ENCODE measurements at places on chromosomes 5 and 9.

DNA sequence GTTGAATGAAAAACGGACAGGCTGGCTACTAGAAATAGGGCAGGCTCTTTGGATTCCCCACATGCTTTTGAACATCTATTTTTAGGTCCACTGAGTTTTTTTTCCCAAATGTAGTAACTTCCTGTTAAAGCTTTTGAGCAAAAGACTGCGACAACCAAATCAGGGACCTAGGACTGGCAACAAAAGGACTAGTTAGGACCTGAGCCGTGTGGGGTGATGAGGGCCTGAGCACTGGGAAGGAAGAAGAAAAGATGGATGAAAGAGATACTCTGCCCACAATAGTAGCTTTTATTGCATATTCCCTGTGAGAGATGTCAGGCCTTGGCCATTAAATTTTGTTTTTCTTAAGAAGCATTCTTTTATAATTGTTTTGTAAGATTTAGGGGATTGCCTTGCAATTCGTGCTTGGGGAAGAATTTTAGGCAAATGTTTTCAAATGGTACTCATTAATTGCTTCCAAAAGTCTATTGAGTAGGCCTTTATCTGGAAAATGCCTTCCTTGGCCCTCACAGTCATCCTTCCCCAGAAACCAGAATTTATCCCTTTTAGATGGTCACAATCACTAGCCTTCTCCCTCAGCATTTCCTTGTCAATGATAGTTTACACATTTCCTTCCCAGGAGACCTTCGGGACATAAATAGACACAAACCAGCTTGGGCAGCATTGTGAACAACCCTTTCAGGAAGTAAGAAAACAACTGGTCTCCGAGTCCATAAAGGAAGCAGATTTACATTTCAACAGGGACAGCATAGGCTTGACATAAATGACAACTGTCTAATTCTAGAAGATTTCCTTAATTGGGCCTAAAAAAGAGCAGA, 166.5 kb downstream of the RMI1 start:
- H3K27me3 ChIP-seq = peaks cover 21% of the 10 kb centered on the region
- H3K4me1 ChIP-seq = no peaks in the 10 kb centered on the region
- DNase-seq = no peak
- no peaks in the 10 kb centered on the region for H3K36me3 ChIP-seq
- H3K27ac ChIP-seq = no peak overlapping the region

DNA sequence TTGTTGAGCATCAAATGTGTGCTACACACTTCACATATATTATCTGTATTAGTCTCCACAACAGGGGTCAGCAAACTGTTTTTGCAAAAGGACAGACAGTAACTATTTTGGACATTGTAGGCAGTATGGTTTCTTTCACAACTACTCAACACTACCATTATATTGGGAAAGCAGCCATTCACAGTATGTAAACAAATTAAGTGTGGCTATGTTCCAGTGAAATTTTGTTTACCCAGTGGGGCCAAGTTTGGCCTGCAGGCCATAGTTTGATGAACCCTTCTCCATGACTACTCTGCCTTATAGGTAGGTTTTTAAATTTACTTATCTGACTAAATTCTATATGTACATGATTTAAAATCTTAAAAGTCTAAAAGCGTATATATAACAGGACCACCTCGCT, 13.0 kb upstream of the FAM151B start:
- DNase-seq = no peak
- H3K27me3 ChIP-seq = no peaks in the 10 kb centered on the region
- no peak overlapping the region for H3K4me3 ChIP-seq
- H3K36me3 ChIP-seq = peaks cover 14% of the 10 kb centered on the region
- no peaks in the 10 kb centered on the region for H3K4me1 ChIP-seq

GRCh38 chr5:2991884-2992283, 240.4 kb upstream of the IRX2 start:
- no peaks in the 10 kb centered on the region for H3K27me3 ChIP-seq
- no peak overlapping the region for H3K27ac ChIP-seq
- H3K36me3 ChIP-seq = peaks cover 2% of the 10 kb centered on the region
- H3K4me3 ChIP-seq = no peak overlapping the region

- H3K27ac ChIP-seq = no peak overlapping the region
- H3K4me1 ChIP-seq = no peaks in the 10 kb centered on the region
- H3K27me3 ChIP-seq = peaks cover 80% of the 10 kb centered on the region
Observed at GRCh38 chr5:171610686-171611085, 174.9 kb upstream of the SMIM23 start.

DNA sequence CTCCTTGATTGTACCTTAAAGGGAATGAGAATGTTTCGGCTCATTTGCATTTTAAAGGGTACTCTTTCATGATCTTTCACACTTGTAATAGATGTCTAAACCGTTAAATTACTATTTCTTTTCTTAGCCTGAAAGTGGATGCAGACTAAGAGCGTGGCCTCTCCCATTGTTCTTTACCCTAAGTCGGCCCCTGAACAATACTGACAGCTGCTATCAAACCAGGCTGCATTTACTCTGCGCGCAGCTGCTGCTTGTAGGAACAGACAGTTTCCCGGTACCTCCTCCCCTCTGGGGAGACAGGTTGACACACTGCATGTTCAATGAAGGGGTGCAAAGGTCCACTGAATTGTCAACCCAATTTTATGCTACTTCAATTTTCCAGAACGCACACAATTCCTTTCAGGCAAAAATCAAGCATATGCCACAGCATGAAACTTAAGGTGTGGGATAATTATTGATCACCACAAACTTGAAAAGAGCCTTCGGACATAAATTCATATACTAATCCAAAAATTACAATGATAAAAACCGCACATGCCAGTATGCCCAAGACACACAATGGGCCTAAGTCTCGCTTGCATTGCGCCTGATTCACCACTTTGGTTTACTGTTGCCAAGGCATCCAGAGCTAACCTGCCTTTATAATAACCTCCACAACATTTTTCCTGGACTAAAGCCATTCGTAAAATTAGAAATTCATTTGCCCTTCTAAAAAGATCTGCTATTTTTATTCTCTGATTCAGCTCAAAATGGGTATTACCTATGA, 39.7 kb downstream of the TLE1 start:
- no peak for DNase-seq
- no peaks in the 10 kb centered on the region for H3K4me1 ChIP-seq
- H3K27ac ChIP-seq = no peak overlapping the region
- H3K27me3 ChIP-seq = no peaks in the 10 kb centered on the region
- H3K36me3 ChIP-seq = no peaks in the 10 kb centered on the region

DNA sequence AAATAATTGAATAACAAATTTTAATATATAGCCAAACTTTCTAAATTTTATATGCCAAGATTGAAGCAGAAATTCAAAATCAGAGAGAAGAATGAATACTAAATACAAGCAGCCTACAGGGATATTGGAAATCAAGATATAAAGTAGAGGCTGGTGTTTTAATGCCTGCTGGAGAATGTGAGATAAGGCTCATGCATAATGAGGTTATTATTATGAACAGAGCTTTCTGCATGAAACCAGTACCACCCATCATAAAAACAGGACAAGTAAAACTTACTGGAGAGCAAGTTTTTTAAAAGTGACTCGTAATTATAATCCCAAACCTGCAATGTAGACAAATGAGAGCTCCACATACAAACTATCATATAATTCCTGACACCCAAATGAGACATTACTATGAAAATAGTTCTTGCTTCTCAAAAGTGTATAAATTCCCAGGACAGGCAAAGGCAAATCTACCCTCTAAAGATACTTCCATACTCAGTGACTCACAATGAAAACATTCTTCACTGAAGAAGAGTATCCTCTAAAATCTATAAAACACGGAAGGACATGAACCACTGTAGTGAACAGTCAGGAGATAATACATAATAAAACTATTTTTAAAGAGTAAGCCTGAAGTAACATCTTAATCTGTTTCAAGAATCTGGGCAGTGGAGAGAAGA, 532.0 kb upstream of the GRAMD2B start:
- no peaks in the 10 kb centered on the region for H3K36me3 ChIP-seq
- DNase-seq = no peak
- no peak overlapping the region for H3K27ac ChIP-seq
- no peak overlapping the region for H3K4me3 ChIP-seq
- no peaks in the 10 kb centered on the region for H3K27me3 ChIP-seq

DNA sequence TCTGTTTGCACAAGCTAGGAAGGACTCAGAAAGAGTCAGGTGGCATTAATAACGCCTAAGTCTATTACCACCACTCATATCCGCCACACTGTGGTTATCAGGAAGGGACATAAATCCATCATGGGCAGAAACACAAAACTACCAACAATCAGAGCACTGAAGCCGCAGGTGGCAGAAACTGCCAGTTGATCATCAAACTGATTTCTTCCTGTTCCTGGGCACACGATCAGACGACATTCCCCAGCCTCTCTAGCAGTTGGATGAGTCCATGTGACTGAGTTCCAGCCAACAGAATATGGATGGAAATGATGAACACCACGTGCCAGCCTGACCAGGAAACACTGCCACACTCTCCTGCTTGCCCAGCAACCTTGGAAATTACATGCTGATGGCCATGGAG, 181.7 kb downstream of the ELAVL2 start:
- no peaks in the 10 kb centered on the region for H3K36me3 ChIP-seq
- no peak overlapping the region for H3K27ac ChIP-seq
- DNase-seq = no peak
- H3K4me1 ChIP-seq = no peaks in the 10 kb centered on the region
- H3K4me3 ChIP-seq = no peak overlapping the region
- no peaks in the 10 kb centered on the region for H3K27me3 ChIP-seq

- H3K27ac ChIP-seq = no peak overlapping the region
- DNase-seq = no peak
- no peak overlapping the region for H3K4me3 ChIP-seq
- H3K36me3 ChIP-seq = no peaks in the 10 kb centered on the region
- no peaks in the 10 kb centered on the region for H3K27me3 ChIP-seq
Observed at GRCh38 chr5:144711172-144711571, 540.5 kb downstream of the KCTD16 start.

- no peak overlapping the region for H3K27ac ChIP-seq
- no peak overlapping the region for H3K4me3 ChIP-seq
- DNase-seq = no peak
- H3K36me3 ChIP-seq = peaks cover 2% of the 10 kb centered on the region
- H3K4me1 ChIP-seq = no peaks in the 10 kb centered on the region
Observed at GRCh38 chr9:27602142-27602861, 29.0 kb upstream of the C9orf72 start.

GRCh38 chr9:136642439-136642921, 20.2 kb upstream of the EGFL7 start:
- H3K36me3 ChIP-seq = peaks cover 3% of the 10 kb centered on the region
- H3K4me1 ChIP-seq = no peaks in the 10 kb centered on the region
- H3K27ac ChIP-seq = no peak overlapping the region
- peaks cover 41% of the 10 kb centered on the region for H3K27me3 ChIP-seq
- no peak overlapping the region for H3K4me3 ChIP-seq

- no peak overlapping the region for H3K4me3 ChIP-seq
- DNase-seq = no peak
- no peak overlapping the region for H3K27ac ChIP-seq
- H3K4me1 ChIP-seq = no peaks in the 10 kb centered on the region
- H3K27me3 ChIP-seq = peaks cover 4% of the 10 kb centered on the region
Observed at GRCh38 chr5:170450061-170450669, 53.7 kb upstream of the KCNIP1 start.

GRCh38 chr9:36772449-36773403, 200.0 kb downstream of the MELK start:
- no peaks in the 10 kb centered on the region for H3K4me1 ChIP-seq
- H3K27ac ChIP-seq = no peak overlapping the region
- no peak overlapping the region for H3K4me3 ChIP-seq
- H3K27me3 ChIP-seq = peaks cover 61% of the 10 kb centered on the region

- no peak overlapping the region for H3K4me3 ChIP-seq
- H3K4me1 ChIP-seq = no peaks in the 10 kb centered on the region
- peaks cover 9% of the 10 kb centered on the region for H3K36me3 ChIP-seq
- no peak for DNase-seq
Observed at GRCh38 chr9:104787306-104788015, 23.5 kb downstream of the NIPSNAP3B start.

DNA sequence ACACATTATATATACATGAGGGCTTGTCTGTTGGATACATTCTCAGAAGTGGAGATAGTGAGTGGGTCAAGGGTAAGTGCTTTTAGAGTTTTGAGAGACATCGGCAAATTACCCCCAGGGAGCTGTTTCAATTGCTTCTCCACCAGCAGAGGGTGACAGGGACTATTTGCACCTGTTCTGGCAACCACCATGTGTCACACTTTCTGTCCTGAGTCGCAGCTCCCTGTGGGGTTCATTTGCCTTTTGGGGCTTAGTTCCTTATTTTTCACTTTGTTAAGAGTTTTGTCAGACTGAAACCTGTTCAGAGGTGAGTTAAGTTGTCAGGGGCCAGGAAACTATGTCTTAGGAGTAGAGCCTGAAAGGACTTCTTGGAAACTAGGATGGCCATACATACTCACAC, 20.1 kb upstream of the SLC36A1 start:
- peaks cover 55% of the 10 kb centered on the region for H3K27me3 ChIP-seq
- H3K4me1 ChIP-seq = no peaks in the 10 kb centered on the region
- H3K36me3 ChIP-seq = no peaks in the 10 kb centered on the region
- no peak for DNase-seq
- H3K27ac ChIP-seq = no peak overlapping the region
- H3K4me3 ChIP-seq = no peak overlapping the region

GRCh38 chr5:78534148-78534904, 114.2 kb downstream of the LHFPL2 start:
- no peaks in the 10 kb centered on the region for H3K4me1 ChIP-seq
- no peak for DNase-seq
- H3K27ac ChIP-seq = no peak overlapping the region
- H3K4me3 ChIP-seq = no peak overlapping the region
- H3K36me3 ChIP-seq = no peaks in the 10 kb centered on the region

DNA sequence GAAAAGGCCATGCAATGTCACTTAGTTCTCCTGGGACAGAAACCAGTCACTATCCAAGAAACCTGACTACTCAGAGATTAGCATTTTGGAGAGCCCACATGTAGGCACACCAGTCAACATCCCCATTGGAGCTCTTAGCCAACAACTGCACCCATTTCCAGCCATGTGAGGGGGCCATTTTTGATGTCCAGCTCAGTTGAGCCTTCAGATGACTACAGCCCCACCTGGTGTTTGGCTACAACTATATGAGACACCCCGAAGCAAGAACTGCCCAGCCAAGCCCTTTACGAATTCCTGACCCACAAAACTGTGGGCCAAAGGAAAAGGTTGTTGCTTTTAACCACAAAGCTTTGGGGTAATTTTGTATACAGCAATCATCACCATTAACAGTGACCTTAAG, 300.1 kb downstream of the ASTN2 start:
- no peaks in the 10 kb centered on the region for H3K4me1 ChIP-seq
- H3K27me3 ChIP-seq = no peaks in the 10 kb centered on the region
- no peak overlapping the region for H3K4me3 ChIP-seq
- no peaks in the 10 kb centered on the region for H3K36me3 ChIP-seq
- no peak overlapping the region for H3K27ac ChIP-seq
